NCI-H510A (cell line): ENCODE measurements at places on chromosomes 5 and 9.

GRCh38 chr5:113181409-113181808 lies 204.8 kb downstream of the DCP2 start:
- DNase-seq, result no peak

DNA sequence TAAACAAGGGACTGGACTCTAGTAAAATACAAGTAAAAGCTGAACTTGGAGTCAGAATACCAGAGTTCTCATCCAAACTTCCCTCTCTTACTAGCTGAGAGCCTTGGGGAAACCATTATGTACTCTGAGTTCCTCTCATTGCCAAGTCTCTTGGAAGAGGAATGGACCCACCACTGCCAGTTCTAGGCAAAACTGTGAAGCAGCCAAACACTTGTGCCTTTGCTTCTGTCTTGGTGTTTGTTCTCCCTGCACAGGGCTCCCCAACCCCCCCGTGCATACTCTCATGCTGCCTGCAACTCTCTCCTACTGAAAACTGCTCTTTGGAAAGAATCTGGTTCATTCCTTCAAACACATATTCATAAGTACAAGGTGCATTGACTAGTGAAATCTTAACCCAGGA lies 102.6 kb downstream of the PDZD2 start:
- no peak for DNase-seq

GRCh38 chr5:6557807-6558575 lies 74.9 kb downstream of the NSUN2 start:
- no peak for DNase-seq

- no peak for DNase-seq
These were observed 15.2 kb upstream of the SNCAIP start for GRCh38 chr5:122296871-122297270.

DNA sequence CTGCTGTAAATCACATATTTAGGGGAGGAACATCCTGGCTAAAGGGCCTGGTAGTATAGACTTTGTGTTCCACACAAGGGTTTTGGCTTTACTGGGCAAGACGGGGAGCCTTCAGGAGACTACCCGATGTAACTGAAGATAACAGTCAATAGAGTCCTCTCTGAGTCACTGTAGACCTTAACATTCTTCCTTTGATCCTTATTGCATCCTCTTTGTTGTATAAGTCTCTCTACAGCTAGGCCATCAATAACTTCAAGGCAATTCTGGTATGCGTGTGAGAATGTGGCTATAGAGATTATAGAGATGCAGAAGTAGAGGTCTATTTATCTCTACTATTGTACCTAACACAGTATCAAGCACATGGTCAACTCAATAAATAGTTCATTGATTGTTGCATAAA lies 67.3 kb upstream of the STK32A start:
- DNase-seq, result no peak

DNA sequence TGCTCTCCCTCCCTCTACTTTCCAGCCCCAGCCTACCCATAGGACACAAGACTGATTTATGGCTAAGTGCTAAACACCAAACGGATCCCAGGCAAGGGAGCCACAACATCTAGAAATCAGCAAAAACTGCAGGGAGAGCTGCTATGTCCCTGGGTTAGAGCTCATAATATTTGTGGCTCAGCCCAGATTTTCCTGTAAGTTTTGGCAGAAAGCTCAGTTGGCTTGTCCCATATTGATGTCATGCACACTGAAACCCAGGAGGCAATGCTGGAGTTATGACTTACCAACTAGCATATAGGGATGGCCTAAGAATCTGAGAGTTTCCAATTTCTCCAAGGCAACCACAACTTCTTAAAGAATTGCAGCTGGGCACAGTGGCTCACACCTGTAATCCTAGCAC lies 44.7 kb upstream of the MYOT start:
- no peak for DNase-seq

DNA sequence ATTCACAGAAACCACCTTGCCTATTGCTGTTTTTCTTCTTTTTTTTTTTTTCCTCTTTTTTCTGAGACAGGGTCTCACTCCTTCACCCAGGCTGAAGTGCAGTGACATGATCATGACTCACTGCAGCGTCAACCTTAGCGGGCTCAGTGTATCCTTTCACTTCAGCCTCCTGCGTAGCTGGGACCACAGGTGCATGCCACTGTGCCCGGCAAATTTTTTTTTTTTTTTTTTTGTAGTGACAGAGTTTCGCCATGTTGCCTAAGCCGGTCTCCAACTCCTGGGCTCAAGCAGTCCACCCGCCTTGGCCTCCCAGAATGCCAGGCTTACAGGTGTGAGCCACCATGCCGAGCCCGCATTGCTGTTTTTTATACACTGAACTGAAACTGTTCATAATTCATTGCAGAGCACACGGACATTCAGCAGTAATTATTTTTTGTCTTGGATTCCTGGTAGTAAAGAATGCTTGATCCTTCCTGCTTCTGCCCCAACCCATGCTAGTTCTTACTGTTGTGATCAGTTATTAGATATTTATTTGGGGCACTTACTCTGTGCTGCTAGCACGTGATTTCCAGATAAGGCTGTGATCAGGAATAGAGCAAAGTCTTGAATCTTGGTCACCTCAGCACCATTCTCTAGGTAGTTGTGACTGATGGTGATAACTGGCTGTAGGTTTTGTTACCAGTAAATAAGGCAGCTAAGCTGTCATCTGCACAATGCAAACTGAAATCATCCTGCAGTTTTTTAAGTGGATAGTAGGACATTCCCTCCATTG lies 14.0 kb downstream of the MAP3K1 start:
- DNase-seq, result no peak

- no peak for DNase-seq
These were observed 12.8 kb upstream of the FBXL7 start for GRCh38 chr5:15487228-15487627.

GRCh38 chr5:119945691-119946090 lies 316.3 kb downstream of the FAM170A start:
- no peak for DNase-seq

- DNase-seq, result no peak
These were observed 272.1 kb upstream of the IZUMO3 start for GRCh38 chr9:24817756-24818155.

DNA sequence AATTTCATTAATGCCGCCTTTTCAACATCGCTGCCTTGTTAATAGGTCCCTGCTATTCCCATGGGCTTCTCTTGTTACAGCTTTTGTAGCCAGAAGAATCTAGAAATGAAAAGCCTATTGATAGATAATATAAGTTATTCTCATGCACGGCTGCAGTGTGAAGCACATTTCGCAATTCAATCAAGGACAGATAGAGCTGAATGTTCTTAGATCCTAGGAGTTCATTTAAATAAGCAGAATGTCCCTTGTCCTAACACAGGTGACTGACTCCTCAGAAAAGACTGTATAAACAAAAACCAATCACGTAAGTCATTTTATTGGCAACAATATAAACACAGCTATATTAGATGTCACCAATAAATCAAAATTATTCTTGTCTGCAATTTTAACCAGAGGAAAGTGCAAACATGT lies 9.4 kb downstream of the GLIS3 start:
- DNase-seq, result no peak

DNA sequence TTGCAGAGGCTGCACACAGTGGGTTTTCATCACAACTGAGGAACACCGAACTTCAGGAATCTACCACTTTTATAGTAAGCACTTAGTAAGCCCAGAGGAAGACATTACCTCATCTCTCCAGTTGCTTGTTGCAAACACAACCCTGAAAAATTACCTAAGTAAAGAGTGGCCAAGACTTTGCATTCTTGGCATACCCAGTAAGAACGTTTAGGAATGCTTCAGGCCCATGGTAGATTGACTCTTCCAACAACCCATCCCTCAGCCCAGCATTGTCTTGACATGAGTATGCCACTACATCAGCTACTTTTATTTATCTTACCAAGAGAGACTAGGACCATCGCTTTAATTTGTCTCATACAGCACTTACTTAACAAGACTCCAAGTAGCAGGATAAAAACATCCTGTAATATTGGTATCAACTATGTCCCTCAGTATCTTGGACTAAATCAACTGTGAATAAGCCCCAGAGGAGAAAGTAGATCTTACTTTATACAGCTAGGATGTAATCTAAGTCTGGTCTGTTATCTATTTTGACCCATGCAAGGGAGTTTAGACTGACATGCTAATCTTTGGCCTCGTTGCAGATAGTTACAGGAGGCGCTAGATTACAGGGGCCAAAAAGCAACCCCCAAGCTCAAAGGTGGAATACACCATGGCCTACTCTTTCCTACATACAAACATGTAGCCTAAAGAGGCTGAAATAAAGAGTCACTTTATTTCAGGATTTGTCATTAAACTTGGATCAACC lies 114.9 kb downstream of the INVS start:
- DNase-seq, result no peak

GRCh38 chr9:2120926-2121689 lies 106.0 kb downstream of the SMARCA2 start:
- DNase-seq, result no peak

DNA sequence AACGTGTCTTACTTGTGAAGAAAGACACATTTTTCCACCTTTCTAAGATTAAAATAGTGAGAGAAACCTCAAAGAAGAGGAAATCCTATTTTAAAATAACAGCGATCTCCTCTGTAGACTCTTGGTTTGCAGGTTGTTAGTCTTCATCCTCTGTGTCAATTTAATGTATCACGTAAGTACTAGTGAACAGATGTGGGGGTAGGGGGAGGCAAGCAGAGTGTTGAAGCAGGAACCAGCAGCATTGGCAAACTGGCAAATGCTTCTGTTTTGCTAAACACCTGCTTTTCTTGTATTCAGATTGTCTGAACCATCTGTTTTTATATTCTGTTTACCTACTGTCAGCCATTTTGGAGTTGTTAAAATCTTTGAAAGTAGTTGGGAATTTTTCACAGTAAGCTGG lies 159.3 kb upstream of the TLX3 start:
- DNase-seq, result no peak

DNA sequence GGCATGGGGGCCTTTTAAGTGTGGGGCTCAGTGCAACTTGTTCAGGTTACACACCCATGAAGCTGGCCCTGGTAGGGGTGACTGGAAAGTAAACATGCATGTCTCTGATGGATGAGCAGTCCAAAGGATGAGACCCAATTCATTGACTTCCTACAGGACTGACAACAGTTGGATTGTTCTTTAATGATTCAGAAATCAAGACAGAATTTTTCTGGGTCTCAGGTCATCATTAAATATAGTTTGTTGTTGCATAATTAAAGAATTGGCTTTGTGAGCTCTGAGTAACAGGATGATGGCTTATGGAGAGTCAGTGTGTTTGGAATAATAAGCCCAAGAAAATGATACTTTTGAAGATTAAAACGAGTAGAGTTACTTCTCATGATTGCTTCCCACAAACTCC lies 604.2 kb upstream of the CLINT1 start:
- DNase-seq, result no peak

DNA sequence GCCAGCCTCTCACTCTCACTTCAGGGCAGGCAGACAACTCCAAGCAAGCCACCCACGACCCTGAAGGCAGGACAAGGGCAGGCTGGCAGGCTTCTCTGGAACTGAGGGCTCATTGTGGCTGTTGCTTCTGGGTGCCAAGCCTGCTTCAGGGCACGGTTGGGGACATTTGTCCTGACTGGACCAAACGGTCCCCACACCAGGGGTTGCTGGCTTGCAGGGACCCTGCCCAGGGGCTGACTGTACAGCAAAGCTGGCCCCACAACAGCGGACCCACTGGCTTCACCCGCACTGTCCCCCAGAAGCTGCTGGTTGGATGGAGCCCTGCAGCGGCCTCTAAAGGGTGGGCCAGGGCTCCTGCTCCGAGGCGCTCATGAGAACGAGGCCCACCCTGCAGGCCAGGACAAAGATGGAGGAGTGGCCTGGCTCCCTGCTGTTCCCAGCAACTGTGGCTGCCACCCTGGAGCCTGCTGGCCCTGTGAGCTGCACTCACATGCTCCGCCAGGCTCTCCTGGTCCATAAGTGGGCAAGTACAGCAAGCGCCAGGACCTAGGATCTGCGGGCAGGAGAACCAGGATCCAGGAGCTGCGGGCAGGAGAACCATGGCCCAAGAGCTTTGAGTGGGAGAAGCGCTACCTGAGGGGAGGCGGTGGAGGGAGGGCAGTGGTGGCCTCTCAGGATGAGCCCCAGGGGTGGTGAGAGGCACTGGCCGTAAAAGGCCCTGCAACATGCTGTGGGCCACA lies 34.4 kb upstream of the NSMF start:
- no peak for DNase-seq

GRCh38 chr5:158209219-158209908 lies 350.4 kb upstream of the CLINT1 start:
- no peak for DNase-seq
